ENCODE measurements at places on chromosomes 7 and 10. TPM values are rescaled to one million over a fixed set of nuclear protein-coding genes. Genes with fewer than 3 reads are reported as not detected.
A peak's percentile ranks its signal among the peaks of the same experiment; 100 is the strongest.

DNA sequence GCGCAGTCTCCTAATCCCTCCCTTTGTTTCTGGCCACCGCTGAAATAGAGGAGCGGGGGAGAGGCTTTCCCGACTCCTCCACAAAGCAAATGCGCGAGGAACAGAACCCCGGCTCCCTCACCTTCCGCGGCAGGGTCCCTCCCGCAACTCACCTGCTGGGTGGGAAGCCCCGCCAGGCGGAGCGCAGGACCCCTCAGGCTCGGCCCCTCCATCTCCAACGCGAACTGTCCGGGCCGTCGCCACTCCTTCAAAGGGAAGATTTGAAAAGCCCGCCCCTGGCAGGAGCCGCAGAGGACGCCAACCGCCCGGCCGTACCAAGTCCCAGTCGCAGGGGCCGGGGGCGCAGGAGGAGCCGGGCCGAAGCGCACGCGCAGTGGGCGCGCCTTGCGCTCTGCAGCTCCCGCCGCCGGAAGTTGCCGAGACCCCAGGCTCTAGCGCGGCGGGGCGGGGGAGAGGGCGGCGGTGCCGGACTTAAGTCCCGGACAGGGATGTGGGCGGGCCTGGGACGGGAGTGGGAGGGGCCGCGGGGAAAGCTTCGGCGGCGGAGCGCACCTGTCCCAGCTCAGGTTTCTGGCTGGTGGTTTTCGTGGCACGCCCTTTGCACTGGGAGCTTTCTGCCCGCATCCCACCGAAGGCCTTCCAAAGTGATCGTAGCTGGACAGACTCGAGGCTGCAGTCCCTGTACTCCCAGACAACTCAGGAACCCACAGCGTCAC is at the start of gene RTKN2:
RTKN2 (minus strand) TSS at position 446 of the 716 bp plus-strand sequence; CDS start at position 212, 234 bp downstream.
- peak; percentile 77 for DNase-seq

DNA sequence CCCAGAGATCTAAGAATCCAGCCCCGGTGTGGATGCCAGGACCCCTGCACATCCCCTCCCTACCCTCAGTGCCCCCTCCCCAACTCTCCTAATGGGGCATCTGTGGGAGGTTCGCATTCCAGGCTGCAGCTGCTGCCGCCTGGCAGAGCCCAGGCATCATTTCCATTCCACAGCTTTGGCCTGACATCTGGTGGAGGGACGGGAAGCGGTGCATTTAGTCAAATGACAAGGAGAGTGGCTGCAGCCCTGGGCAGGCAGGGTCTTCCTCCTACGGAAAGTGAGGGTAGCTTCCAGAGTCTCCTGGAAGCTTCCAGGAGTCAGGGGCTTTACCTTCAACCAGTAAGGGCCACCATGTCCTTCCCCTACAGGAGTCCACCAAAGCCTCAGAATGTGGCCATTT is 30.8 kb downstream of the PRLHR start:
- no peak for DNase-seq

GRCh38 chr7:127689194-127689772 is 37.3 kb downstream of the SND1 start:
- DNase-seq, result no peak

- no peak for DNase-seq
Measured at GRCh38 chr10:74704629-74705357, 121.6 kb upstream of the KAT6B start.

GRCh38 chr7:26454180-26454579 is 162.5 kb downstream of the SNX10 start:
- no peak for DNase-seq

DNA sequence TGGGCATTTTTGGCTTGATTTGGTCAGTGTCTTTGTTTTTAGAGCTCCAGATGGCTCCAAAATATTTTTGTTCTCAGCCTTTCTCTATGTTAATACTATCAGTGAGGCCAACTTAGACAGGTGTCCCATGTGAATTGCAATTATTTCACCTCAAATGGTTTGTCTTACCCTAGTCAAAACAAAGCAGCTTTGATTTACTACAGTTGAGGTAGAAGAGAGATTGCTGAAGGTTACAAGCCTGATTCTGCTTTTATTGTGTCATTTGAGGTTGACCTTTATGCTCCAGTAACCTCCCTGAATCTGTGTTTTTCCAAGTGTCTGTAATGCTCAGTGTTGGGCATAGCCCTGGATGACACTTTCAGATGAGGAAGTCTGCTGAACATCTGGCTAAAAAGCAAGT is 882.9 kb downstream of the NRG3 start:
- DNase-seq, result no peak

- DNase-seq, result no peak
Measured at GRCh38 chr7:66500087-66500486, 128.6 kb upstream of the KCTD7 start.

DNA sequence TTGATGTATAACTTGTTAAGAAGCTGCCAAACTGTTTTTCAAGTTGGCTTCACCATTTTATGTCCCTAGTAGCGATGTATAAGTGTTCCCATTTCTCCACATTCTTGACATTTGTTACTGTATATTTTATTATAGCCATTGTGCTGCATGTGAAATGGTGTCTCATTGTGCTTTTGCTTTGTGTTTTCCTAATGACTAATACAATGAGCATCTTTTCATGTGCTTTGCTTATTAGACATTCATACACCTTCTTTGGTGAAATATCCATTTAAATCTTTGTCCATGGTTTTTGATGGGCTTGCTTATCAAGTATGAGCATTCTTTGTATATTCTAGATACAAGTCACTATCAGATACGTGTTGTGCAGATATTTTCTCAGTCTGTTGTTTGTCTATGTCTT is 203.0 kb downstream of the CCSER2 start:
- DNase-seq, result no peak

IFIT3 gene
- total RNA-seq, result 74.5 TPM

TRIL gene
- 0.10 TPM for total RNA-seq

CYP26A1 gene
- not detected for total RNA-seq

LYZL1 gene
- not detected for total RNA-seq

TMEM139 gene
- 0.73 TPM for total RNA-seq

TUBAL3 gene
- not detected for total RNA-seq

RHOBTB1 gene
- 0.05 TPM for total RNA-seq
